ENCODE measurements at places on chromosomes 12 and 14. TPM values are rescaled to one million over a fixed set of nuclear protein-coding genes. Genes with fewer than 3 reads are reported as not detected.

The ACVR1B gene
- polyA plus RNA-seq: 65.8 TPM

DNA sequence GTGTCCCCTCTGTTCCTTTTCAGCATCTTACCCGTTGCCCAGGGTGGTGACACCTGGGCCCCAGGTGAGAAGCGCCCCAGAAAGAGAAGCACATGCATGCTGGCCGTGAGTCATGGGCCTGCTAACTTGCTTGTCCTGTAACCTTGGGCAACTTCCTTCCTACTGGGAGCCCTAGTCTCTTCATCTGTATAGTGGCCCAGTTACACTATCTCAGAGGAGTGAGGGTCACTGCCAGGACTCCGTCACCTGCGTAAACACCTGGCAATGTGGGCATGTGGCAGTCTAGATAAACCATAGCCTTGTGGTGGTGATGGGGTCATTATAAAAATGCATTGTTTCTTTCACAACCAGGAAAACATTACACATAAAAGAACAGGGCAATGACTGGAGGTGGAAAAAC, 125.2 kb downstream of the SLC25A47 start:
- no peak for DNase-seq

DNA sequence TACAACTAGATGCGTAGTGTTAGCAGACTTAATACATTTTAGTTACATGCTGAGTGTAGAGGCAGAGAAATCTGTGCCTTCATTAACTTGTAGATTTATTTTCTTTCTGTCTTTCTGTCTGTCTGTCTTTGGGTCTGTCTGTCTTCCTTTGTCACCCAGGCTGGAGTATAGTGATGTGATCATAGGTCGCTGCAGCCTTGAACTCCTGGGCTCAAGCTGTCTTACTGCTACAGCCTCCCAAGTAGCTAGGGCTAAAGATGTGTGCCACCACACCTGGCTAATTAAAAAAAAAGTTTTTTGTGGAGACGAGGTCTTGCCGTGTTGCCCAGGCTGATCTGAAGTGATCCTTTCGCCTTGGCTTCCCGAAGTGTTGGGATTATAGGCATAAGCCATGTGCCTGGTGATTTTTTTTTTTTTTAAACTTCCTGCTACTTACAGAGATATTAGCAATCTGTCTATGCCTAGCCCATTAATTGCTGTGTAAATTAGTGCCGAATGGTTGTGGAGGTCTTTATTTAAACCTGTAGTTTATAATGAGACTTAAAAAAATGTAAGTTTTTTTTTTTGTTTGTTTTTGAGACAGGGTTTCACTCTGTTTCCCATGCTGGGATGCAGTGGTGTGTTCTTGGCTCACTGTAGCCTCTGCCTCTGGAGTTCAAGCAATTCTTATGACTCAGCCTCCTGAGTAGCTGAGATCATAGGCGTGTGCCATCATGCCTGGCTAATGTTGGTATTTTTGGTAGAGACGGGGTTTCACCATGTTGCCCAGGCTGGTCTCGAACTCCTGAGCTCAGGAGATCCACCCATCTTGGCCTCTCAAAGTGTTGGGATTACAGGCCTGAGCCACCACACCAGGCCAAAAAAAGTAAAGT, 22.8 kb downstream of the ERC1 start:
- no peak for DNase-seq

The METTL25 gene
- 17.3 TPM for polyA plus RNA-seq

DNA sequence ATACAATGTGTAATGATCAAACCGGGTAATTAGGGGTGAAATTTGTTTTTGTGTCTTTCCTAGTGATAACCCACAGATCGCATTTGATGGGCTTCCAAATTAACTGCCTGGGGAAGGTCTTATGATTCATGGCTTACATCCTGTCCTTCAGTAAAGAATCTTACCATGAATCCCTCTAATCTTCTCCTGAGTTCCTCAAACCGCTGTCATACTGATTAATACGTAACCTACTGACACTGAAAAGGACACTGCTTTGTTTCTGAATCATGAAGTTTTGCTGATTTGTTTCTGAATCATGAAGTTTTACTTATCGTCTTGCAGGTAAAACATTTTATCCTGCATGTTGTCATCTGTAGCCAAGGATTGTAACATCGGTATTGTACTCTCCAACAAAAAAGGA, 52.0 kb upstream of the CRY1 start:
- DNase-seq: no peak

DNA sequence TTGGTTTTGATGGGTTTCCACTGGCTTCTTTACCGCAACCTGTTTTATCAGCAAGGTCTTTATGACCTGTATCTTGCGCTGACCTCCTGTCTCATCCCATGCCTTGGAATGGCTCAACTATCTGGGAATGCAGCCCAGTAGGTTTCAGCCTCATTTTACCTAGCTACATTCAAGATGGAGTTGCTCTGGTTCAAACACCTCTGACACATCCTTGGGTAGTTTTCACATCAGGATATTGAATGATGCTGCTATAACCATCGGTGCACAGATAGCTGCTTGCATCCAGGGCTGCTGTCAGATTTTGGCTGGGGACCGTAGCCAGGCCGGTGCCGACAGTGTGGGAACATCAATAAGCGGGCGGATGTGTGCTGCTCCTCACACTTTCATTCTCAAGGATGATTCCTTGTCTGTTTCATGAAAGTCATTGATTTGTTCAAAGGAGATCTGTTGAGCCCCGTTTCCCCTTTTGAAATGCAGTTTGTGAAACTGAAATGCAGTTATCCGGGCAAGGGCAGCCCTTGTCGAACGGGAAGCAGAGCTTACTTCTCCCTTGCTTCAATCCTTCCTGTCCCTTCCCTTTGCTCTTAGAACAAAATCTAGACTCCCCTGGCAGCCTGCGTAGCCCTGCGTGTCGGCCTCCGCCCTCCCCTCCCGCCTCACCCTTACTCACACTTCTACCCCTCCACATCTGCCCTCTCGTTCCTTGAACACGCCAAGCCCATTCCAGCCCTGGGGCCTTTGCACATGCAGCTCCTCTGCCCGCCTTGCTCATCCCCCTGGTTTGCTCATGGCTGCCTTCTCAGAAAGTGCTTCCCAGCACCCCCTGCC, 49.2 kb upstream of the NCOR2 start:
- DNase-seq: no peak

DNA sequence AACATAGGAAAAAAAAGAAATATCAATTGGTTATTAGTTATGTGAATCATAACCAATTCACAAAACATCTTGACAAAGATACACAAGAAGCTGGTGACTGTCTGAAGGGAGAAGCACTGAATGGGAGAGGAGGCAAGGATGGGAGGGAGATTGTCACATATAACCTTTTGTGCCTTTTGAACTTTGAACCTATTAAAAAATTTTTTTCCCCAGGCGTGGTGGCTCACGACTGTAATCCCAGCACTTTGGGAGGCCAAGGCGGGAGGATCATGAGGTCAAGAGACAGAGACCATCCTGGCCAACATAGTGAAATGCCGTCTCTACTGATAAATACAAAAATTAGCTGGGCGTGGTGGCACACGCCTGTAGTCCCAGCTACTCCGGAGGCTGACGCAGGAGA, 12.6 kb downstream of the DYNLL1 start:
- DNase-seq: no peak

DNA sequence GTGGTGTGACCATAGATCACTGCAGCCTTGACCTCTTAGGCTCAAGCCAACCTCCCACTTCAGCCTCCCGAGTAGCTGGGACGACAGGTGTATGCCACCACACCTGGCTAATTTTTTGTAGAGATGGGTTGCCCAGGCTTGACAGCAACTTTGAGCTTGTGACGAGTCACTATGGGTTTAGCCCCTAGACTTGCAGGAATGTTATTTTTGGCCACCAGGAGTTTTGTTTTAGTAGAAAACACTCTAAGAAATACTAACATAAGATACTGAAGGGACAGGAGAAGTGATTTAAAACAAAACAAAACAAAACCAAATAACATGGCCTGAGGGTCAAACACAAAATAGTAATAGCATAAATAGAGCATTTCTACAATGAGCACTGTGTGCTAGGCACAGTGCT, 26.4 kb downstream of the SETD3 start:
- DNase-seq: no peak

The ACTN1 gene
- polyA plus RNA-seq: 77.9 TPM

GRCh38 chr14:101246894-101247841, 314.1 kb upstream of the DIO3 start:
- no peak for DNase-seq

The AQP5 gene
- 2.3 TPM for polyA plus RNA-seq

The AJUBA gene
- polyA plus RNA-seq: 103 TPM

The SRRM4 gene
- not detected for polyA plus RNA-seq

DNA sequence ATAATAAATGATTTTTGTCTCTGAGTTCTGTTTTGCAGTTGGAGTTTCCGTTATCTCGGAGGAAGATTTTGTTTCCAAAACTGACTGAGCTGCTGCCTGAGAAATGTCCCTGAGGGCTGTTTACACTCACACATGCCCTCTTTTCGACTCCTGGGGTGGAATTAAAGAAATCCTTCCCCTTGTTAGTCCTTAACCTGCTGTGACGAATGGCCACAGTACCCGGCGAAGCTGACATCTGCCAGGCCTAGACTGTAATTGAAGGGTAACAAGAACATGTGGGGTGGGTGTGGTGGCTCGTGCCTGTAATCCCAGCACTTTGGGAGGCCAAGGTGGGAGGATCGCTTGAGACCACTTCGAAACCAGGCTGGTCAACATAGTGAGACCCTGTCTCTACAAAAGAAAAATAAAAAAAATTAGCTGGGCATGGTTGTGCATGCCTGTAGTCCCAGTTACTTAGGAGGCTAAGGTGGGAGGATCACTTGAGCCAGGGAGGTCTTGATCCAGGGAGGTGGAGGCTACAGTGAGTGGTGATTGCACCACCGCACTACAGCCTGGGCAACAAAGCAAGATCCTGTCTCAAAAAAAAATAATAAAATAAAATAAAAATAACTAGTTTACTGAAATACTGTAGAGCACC, 8.4 kb downstream of the OASL start:
- no peak for DNase-seq

The REM2 gene
- 1.9 TPM for polyA plus RNA-seq

GRCh38 chr14:71553779-71554178, 378.4 kb upstream of the RGS6 start:
- no peak for DNase-seq

- no peak for DNase-seq
Observed at GRCh38 chr12:52277486-52278245, 3.2 kb downstream of the KRT86 start.

DNA sequence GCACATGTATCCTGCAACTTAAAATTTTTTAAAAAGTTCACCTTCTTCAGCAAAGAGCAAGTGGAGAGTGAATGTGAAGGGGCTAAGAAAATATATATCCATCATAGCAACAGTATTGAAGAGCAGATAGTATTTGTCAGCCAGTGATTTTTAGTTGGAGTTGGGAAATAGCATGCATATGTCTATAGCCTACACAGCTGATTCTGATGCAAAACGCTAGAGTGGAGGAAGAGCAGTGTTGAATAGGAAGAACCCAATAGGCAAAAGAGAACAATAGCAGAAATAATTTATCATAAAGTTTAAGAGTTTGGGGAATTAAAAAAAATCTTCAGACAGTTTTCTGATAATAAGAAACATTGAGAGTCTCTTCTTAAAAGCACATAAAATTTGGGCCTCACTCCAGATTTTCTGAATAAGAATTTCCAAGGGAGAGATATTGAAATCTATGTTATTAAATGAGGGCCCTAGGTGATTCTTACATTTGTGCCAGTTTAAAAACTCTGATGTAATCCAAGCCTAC, 12.0 kb downstream of the PDE6H start:
- DNase-seq: no peak

GRCh38 chr12:7117670-7118069, 8.7 kb upstream of the C1RL start:
- no peak for DNase-seq

The ACSS3 gene
- polyA plus RNA-seq: 15.5 TPM

The AEBP2 gene
- 54.2 TPM for polyA plus RNA-seq

The IL22 gene
- not detected for polyA plus RNA-seq

DNA sequence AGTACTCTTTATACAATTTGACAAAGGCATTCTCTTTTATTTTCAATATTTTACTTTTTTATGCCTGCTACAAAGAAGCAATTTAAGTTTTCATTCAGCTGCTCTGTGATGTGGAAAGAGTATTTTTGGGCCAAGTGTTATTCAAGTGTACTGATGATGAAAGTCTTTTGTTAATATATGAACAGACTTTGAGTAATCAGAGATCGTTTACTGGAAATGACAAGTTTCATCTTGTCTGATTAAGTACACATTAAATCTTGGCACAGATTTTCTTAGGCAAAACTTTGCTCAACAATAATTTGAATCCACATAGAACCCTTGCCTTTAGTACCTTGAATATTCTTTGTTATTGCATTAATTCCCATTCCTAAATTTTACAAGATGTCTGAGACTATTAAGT, 13.3 kb upstream of the PZP start:
- DNase-seq: no peak

The SPIC gene
- polyA plus RNA-seq: not detected

GRCh38 chr12:24197532-24197931, 248.1 kb upstream of the SOX5 start:
- no peak for DNase-seq

The NGDN gene
- polyA plus RNA-seq: 60.0 TPM

- no peak for DNase-seq
Observed at GRCh38 chr12:22228022-22228875, 106.3 kb downstream of the ST8SIA1 start.

DNA sequence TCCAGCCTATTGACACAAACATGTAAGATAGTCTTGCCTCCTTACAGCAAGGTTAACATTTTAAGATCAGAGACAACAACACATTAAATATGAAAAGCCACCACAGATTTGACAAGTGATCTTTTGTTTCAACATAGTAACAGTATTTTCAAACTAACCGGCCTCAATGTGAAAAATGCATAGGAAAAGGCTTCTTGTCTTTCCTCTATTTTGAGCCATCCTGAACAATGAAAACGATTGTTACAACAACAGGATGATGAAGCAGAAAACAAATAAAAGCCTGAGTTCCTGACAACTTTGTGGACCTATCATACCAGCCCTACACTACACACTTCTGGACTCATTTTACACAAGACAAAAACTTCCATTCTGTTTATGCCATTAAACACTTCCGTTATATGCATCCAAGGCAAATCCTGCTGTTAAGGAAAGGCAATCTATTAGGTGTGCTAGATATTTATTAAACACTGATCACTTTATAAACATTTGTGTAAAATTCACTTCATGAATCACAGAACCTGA, 37.3 kb downstream of the BAZ1A start:
- DNase-seq: no peak

GRCh38 chr14:29148221-29148620, 381.6 kb downstream of the FOXG1 start:
- no peak for DNase-seq

GRCh38 chr12:117212563-117213190, 22.4 kb upstream of the FBXO21 start:
- peak; percentile 78 for DNase-seq

GRCh38 chr12:104634044-104634443, 177.3 kb downstream of the CHST11 start:
- DNase-seq: no peak

- no peak for DNase-seq
Observed at GRCh38 chr14:38199076-38199475, 8.6 kb upstream of the SSTR1 start.

GRCh38 chr12:46049665-46050064, 59.3 kb upstream of the SCAF11 start:
- no peak for DNase-seq

GRCh38 chr12:108254517-108255251, 84.4 kb downstream of the CMKLR1 start:
- DNase-seq: no peak

- no peak for DNase-seq
Observed at GRCh38 chr14:75969891-75970290, 11.9 kb downstream of the TGFB3 start.

The FGD4 gene
- polyA plus RNA-seq: 16.1 TPM

The PLEKHG7 gene
- polyA plus RNA-seq: 0.78 TPM

Measured in renal pelvis (tissue), 12 donors.